Frontal cortex (tissue), 4 donors: ENCODE measurements at places on chromosomes 5 and 9.

DNA sequence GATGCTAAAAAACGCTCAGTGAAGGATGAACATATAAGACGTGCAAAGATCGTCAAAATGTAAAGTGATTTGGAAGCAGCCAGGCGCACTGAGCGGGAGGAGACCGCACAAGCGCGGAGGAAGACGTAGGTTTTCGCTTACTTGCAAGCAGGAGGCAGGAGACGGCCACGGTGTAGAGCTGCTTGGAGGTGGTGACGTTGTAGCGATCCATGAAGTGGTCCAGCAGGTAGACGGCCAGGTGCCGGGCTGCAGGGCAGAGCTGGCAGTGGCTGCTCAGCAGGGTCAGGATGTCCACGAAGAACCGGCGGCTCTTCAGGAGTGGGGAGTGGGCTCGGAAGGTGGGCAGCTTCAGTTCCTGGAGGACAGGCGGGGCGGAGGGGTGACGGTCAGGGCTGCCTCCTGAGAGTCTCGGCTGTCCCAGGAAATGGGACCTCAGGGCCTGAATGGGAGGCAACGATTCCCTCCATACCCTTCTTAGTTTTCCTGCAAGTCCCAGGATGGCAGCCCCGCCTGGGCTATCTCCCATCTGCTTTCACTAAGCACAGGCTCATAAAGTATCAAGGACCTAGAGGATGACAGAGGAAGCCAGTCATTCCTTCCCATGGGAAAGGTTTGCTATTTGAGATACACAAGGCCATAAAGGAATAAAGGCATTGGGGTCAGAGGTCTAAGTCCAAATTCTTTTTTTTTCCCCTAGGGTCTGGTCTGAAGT is 31.8 kb downstream of the CCNJL start:
- DNase-seq = no peak

DNA sequence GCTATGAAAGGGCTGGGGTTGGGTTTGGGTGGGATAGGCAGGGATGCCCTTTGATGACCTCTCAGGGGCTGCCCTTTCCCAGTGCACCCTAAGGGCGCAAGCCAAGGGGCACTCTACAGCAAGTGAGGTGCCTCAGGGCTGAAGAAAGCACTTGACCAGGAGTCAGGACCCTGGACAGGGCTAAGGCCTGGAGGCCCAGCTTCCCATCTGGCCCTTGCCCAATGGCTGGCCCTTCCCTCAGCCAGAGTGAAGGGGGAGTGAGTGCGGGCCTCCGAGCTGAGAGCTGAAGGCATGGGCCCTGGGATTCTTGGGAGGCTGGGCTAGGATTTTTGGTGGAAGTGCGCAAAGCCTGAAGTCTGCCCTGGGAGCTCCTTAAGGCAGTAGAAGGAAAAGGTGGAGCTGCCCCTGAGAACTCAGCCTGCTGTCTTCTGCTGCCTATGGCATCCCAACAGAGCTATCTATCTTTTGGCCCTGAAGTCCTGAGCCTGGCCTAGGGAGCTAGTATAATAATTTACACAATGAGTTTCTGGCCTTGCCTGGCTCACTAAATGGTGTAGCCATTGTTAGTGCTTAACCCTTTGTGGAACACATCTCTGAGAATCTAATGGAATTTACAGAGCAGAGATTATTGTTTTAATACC is 16.4 kb downstream of the JADE2 start:
- no peak for DNase-seq

GRCh38 chr9:13590996-13591395 is 311.5 kb upstream of the MPDZ start:
- no peak for DNase-seq

GRCh38 chr5:17808566-17808965 is 174.3 kb downstream of the TAF11L14 start:
- no peak for DNase-seq

- DNase-seq = no peak
Observed at GRCh38 chr5:3512361-3513095, 83.1 kb upstream of the IRX1 start.

DNA sequence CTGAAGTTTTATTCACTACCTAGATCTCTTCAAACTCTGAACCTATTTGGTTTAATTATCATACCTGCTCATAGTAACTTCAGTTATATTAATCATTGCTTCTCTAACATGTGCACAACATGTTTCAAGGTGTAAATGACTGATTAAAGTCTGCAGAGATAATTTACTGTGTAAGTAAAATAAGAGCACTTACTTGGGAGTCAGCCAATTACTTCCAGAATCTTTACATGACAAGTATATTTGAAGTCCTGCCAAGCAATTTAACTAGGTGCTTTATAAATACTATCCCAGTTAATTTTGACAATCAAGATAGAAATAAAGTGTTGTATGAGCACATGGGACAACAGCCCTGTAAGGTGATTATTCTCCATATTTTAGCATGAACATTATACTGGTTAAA is 109.9 kb downstream of the RFX3 start:
- DNase-seq = no peak

GRCh38 chr9:89425921-89426383 is 72.0 kb downstream of the SEMA4D start:
- no peak for DNase-seq

GRCh38 chr5:17024686-17025180 is 88.6 kb upstream of the MYO10 start:
- peak; percentile 20 for DNase-seq

DNA sequence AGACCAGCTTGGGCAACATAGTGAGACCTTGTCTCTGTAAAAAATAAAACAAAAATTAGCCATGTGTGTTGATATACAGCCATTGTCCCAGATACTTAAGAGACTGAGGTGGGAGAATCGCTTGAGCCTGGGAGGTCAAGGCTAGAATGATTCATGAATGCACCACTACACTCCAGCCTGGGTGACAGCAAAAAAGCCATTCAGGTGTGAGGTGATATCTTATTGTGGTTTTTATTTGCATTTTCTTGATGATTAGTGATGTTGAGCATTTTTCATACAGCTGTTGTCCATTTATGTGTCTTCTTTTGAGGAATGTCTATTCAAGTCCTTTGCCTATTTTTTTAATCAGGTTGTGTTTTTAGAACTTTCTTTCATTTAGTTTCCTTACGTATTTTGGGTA is 23.2 kb downstream of the MTAP start:
- no peak for DNase-seq

- no peak for DNase-seq
Observed at GRCh38 chr9:20873240-20873865, 158.1 kb downstream of the HACD4 start.

DNA sequence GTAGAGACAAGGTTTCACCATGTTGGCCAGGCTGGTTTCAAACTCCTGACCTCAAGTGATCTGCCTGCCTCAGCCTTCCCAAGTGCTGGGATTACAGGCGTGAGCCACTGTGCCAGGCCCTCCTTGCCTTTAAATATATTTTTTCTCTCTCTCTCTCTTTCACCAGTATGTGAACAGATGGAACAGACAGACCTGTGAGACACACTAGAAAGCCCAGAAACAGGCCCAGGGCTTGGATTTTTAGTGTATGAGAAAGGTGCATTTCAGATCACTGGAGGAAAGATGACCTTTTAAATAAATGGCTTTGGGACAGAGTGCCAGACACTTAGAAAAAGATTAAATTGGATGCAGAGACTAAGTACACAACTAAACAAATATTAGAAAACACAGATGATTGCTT is 3.1 kb downstream of the RASGEF1C start:
- no peak for DNase-seq

DNA sequence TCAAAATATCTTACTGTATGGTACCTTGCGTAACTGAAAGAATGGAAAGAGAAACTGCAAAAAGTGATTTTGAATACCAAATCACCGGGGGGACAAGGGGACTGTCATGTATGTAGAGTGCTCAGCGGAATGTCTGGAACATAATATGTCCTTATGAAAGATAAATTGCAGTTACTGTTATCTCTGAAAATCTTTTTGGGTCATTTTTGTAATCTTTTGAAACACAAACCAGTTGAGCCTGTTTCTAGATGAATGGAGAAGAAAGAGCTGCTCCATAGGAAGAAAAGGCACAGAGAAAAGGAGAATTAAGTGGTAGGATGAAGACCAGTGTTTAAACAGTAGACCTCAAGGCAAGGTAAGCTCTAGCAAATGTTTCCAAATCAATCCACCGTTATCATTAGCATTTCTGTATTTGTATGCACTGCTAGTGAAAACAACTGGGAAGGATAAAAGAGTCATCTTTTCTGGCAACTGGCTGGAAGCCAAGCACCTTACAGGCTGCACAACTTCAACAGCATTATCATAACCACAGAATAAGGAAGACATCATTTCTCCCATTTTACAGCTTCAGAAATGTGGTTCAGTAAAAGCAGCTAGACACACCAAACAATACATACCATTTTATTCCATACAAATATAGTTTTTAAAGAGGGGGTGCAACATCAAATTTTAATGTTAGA is 158.5 kb downstream of the TRPM3 start:
- no peak for DNase-seq

- no peak for DNase-seq
Observed at GRCh38 chr9:24698881-24699518, 153.3 kb upstream of the IZUMO3 start.

DNA sequence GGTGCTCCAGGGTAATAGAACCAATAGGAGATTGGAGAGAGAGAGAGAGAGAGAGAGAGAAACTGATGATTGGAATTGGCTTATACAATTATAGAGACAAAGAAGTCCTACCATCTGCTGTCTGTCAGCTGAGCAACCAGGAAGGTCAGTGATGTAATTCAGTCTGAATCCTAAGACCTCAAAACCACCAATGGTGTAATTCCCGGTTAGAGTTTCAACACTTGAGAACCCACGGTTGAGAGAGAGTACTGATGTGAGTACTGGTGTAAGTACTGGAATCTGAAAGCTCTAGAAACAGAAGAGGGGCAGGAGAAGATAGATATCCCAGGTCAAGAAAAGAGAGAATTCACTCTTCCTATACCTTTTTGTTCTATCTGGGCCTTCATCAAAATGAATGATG is 775.8 kb downstream of the EFNA5 start:
- no peak for DNase-seq

DNA sequence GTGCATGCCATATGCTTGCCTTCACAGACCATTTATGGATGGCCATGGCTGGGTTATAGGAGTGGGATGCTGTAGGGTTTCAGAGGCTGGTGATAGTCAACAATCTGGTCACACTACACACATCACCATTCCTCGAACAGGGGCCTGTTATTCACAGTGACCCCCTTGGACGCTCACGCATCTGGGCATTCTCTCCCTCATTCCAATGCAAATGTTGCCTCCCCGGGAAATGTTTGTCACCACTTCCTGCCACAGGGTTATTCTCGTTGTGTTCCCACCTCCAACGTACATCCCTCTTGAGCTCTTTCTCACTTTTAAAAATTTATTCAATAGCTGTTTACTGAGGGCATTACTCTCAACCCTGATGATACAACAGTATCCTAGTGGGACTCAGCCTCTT is 135.4 kb downstream of the SCAMP1 start:
- no peak for DNase-seq

GRCh38 chr9:117725426-117725887 is 21.3 kb downstream of the TLR4 start:
- DNase-seq = no peak

DNA sequence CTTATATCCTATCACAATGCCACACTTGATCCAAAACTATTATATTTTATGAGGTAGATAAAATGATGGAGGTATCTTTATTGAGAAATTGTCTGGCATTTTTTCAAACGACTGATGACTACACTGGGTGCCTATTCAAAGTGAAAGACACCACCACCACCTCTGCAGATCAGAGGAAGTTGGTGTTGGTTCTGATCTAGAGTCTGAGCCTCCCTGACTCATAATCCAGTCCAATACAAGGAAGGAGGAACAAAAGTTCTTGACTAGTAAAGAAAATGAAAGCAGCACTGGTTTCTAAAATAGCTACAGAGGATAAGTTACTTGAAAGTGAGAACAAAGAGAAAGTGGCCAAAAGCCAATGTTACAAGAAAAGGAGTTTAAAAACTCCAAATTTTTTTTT is 139.9 kb downstream of the RFX3 start:
- DNase-seq = no peak

- no peak for DNase-seq
Observed at GRCh38 chr5:59716029-59716428, 177.5 kb downstream of the PDE4D start.

DNA sequence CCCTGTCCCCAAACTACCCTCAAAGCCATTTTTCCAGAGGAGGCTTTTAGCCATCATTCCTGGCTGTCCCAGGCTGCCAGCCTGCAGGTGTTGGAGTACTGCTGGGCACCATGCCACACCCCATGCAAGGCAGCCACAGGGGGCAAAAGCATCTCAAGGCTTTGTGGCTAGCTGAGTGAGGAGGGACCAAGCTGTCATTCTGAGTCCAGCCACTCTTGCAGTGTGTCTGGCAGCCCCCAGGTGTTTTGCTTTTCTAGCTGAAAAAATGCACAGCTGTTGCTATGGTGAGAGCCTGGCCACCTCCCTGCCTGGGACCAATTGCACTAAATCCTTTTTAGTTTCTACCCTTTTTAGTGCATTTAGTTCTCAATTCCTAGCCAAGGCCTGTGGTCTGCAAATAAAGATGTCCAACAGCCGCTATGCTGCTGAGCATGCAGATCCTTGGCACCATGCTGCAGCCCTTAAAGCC is 50.4 kb upstream of the PTGS1 start:
- DNase-seq = no peak

GRCh38 chr5:32627219-32627870 is 42.0 kb downstream of the SUB1 start:
- no peak for DNase-seq

- DNase-seq = no peak
Observed at GRCh38 chr5:137497396-137498290, 1.5 kb downstream of the SPOCK1 start.

DNA sequence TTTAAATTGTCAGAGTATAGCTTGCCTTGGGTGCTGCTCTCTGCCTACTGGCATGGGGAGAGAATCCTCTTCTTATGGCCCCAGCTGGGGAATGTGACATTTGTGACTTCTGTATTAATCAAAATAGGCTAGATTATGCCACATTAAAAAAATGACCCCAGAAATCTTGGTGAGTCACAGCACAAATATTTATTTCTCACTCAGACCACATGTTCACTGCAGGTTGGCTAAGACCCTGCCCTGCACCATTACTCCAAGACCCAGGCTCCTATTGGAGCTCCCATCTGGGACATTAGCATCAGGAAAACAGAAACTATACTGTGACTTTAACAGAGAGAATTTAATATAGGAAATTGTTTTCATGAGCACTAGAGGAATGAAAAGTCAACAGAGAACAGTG is 16.6 kb upstream of the WHRN start:
- no peak for DNase-seq

DNA sequence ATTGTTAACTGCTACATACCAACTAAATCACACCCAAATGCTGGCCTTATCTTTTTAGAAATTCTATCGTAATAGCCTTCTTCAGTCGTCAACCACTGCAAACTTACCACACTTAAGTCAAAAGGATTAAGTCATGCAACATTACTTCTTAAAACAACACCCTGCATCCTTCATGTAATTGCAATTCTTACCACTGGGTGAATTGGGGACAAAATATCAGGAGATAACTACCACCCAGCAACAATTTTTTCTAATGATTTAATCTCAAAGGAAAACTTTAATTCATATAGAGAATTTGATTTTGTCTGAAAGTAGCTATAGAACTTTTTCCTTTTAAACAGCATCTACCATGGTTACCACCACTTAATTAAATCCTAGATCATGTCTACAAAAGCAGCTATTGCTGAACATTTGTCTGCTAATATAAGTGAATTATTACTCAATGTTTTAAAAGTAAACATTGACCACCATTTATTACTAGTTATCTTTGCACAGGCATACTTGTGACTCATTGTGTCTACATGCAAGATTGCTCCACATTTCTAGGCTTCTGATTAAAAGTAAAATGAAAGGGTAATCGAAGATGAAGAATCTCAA is 10.5 kb downstream of the MLLT3 start:
- DNase-seq = no peak
